Chondrocyte (in vitro differentiated cells): ENCODE measurements at places on chromosomes 12 and 14.
A peak's percentile ranks its signal among the peaks of the same experiment; 100 is the strongest.

DNA sequence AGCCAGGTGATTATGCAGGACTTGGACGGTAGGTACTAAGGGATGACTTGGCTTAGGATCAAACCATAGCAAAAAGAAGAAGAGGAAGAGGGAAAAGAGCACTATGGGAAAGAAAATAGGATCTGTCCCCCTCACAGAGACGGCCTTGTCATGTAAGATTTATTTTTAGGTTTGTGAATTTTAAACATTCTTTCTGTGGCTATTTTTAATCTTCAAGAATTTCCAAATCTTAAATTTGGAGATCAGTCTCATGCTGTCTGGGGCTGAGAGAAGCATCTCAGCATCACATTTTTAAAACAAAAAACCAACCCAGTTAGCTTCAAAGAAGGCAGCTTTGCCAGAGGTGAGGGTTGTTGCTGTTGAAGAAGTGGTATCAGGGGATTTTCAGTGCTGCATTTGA, 52.6 kb upstream of the STRN3 start:
- no peak for DNase-seq

DNA sequence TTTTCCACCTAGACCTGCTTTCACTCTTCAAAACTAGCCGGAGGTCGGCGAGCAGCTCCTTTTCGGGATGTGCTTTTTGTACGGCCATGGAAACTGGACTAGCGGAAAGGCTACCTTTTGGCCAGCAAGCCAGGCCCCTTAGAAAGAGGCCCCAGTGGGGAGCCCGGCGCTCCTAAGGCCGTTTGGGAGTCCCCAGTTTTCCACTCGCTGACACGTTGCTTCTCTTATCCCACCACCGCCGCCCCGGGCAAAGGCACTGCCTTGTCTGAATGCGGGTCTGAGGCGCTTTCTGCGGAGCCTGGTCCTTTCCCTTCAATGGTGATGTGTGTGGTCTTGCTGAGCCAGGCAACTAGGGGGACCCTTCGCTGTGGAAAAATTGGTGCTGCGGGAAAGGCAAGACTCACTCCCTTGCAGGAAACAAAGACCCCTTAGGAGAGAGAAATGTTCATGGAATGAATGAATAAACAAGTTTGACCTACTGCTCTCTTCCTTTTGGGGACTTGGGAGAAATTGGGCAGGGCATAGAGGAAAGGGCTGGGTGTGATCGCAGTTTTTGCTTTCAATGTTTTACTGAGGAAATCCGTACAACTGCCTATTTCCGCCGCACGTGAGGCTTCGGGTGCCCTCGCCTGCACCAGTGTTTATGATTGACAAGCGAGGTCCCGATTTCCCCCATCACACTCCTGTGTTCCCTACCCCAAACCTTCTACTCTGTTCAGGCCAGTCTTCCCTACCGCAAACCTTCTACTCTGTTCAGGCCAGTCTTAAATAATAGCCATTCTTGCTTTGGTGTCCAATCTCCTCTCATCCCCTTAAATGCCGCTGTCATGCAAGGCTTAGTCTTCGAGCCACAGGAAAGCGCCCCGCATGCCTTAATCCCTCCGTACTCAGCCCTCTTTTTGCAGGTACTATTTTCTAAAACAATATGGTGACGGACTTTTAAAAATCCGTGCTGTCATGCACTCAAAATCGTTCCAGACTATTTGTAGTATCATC, 1.0 kb upstream of the SLC38A2 start:
- DNase-seq, result peak; percentile 93

DNA sequence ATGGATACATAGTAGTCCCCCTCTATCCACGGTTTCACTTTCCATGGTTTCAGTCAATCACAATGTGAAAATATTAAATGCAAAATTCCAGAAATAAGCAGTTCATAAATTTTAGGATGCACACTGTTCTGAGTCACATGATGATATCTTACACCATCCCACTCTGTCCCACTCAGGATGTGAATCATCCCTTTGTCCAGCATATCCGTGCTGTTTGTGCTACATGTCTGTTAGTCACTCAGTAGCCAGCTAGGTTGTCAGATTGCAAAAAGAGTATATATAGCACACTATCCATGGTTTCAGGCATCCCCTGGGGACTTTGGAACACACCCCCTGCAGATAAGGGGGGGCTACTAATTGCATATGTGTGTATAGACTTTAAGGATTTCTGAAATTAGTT, 8.1 kb upstream of the NAA30 start:
- no peak for DNase-seq

GRCh38 chr12:64186789-64187188, 35.3 kb downstream of the KICS2 start:
- no peak for DNase-seq

DNA sequence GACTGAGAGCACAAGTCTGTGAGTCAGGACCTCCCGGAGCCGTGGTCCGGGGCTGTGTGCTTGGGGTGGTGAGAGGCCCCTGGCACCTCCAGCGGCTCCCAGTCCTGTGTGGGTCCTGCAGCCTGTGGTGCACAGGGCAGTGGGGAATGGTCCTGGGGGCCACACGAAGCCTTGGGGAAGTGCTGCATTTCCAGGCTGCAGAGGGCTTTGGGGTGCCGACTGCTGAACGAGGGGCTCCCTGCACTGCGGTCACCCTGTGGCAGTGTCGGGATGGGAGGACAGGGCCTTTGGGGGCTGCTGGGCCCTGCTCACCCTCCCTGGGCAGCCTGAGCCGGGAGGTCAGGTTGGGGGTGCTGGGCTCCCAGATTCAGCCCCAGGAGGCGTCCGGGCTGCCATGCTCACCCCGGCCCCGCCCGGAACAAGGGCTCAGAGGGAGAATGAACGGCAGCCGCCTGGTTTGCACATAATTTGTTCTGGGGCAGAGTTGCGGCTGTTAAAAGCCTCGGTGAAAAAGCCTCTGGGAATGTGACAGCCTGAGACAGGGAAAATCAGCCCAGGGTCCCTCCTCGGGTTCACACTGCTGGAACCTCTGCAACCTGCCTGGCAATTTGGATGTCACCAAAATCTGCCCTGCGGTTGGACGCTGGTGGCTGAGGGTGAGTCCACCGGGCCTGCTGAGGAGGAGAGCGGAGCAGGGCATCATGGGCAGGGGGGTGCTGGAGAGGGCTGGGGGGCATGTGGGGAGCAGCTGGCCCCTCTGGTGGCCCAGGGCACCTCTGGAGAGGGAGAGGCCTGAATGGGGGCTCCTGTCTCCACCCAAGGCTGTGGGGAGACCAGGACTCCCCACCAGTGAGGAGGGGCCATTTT, 109.2 kb downstream of the KIF26A start:
- peak; percentile 72 for DNase-seq

- DNase-seq, result no peak
These were observed 20.1 kb downstream of the TSPAN9 start for GRCh38 chr12:3097186-3097804.

DNA sequence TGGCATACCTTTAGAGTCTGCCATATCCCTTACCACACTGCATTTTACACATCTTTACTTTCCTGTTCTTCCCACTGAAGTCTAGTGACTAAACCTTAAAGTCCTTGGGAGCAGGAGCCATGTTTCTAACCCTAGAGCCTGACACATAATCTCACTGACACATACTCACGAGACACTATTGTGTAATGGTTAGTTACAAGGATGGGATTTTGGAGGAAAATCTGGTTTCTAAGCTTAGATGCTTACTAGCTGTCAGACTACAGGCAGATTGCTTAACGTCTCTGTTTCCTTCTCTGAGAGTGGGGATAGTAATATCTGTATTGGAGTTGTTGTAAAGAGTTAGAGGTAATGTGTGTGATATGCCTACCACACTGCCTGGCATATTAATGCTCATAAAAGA, 6.2 kb upstream of the DYRK4 start:
- no peak for DNase-seq

DNA sequence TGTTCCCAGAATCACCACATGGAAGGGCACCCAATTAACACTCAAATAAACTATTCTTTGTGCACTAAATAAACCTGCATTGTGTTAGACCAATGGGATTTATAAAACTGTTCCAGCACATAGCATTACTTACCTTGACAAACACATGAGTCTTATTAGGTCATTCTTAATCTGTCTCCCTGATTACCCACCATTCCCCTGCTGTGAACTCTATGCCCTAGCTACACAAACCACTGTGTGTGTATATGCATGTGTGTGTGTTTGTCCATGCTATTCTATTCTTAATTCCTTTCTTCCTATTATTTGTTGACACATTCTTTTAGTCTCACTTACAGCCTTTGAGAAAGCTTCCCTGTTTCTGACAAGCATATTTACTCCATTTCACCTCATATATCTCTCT, 303.6 kb upstream of the GARIN6 start:
- no peak for DNase-seq

DNA sequence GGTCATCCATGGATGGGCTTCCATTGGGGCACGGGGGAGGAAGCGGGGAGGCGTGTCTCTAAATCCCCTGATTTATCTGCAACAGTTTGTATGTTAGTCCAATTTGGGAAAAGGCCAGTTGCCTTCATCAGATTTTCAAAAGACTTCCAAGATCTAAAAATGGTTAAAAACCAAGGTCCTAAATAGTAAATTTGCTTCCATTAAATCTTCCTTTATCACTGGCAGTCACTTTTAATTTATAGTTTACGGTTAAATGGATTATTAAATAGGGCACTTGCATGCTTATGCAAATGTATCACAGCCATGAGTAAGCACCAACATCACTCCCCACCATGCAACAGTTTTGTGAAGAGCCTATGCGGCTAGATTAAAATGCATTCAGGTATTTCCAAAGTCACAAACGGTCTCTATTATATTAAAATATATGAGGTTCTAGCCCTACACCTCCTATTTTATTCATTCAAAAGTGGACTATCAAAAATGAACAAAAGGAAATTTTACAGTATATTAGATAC, 108.2 kb upstream of the GPHB5 start:
- DNase-seq, result no peak

DNA sequence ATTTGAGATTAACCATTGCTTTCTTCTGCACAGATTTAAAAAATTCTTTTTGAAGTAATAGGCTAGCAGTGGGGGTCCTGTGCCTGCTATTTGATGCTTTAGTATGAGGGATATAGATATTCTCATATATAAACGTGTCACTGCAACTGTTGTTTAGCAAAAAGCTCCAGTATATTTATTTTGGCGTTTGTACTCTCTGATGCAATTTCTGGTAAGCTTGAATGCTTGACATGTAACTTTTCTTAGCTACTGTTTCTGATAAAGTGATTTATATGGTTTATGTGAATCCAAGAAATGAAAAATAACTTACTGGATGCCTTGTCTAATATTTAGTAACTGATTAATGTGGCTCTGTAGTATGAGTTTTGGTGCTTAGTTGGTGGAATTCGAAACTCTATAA, 77.1 kb downstream of the TTLL5 start:
- no peak for DNase-seq

- DNase-seq, result no peak
These were observed 101.2 kb upstream of the NCOR2 start for GRCh38 chr12:124668602-124669001.

GRCh38 chr14:74402401-74403251, 23.4 kb downstream of the SYNDIG1L start:
- DNase-seq, result no peak

GRCh38 chr14:28052251-28052650, 714.3 kb upstream of the FOXG1 start:
- DNase-seq, result no peak

- no peak for DNase-seq
These were observed 125.9 kb upstream of the ATF1 start for GRCh38 chr12:50637870-50638481.

GRCh38 chr12:9883175-9883574, 1.9 kb downstream of the KLRF2 start:
- no peak for DNase-seq

- no peak for DNase-seq
These were observed 586.6 kb upstream of the NOVA1 start for GRCh38 chr14:27184427-27184826.

GRCh38 chr14:45123271-45123670, 11.0 kb downstream of the FKBP3 start:
- DNase-seq, result no peak
